GM13977 (cell line): ENCODE measurements at places on chromosomes 1 and 21.

- DNase-seq = no peak
Observed at GRCh38 chr1:84141182-84142003, 2.7 kb upstream of the PRKACB start.

- DNase-seq = peak; percentile 45
Observed at GRCh38 chr1:158329733-158330132, 1.6 kb downstream of the CD1B start.

- no peak for DNase-seq
Observed at GRCh38 chr21:40846587-40847411, at the start of gene DSCAM. Gene DSCAM, minus strand, starts transcription at chr21:40847158. Its CDS starts 497 bp downstream, at chr21:40846661.

GRCh38 chr1:20496241-20496661, 10.2 kb upstream of the CAMK2N1 start:
- DNase-seq = no peak

DNA sequence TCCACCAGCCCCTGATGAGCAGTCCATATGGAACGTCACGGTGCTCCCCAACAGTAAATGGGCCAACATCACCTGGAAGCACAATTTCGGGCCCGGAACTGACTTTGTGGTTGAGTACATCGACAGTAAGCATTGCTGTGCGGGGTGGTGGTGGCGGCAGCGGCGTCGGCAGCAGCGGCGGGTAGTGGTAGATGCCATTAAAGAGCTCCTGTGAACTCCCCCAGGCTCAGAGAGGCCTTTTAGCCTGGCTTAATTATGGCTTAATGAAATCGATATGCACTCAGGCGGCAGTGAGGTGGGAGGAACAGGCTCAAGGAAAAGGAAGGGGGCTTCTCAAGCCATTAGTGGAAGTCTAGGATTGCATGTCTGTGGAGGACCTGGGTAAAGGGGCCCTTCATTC, 41.9 kb upstream of the CNTN2 start:
- no peak for DNase-seq

- DNase-seq = no peak
Observed at GRCh38 chr1:61052395-61053225, 29.8 kb upstream of the NFIA start.

GRCh38 chr1:87914396-87914795, 585.7 kb downstream of the LMO4 start:
- no peak for DNase-seq

- DNase-seq = no peak
Observed at GRCh38 chr1:162283657-162284056, 93.0 kb downstream of the SPATA46 start.

GRCh38 chr1:203763505-203763904, 1.5 kb upstream of the LAX1 start:
- no peak for DNase-seq

GRCh38 chr1:95126366-95126765, 9.2 kb downstream of the TLCD4 start:
- no peak for DNase-seq

GRCh38 chr1:173948594-173948993, 31.5 kb upstream of the SERPINC1 start:
- no peak for DNase-seq

GRCh38 chr1:101187297-101187696, 49.5 kb upstream of the S1PR1 start:
- no peak for DNase-seq

- no peak for DNase-seq
Observed at GRCh38 chr1:18633422-18634155, 2.9 kb downstream of the PAX7 start.

- DNase-seq = no peak
Observed at GRCh38 chr1:205108464-205108863, 13.3 kb downstream of the RBBP5 start.

- DNase-seq = no peak
Observed at GRCh38 chr1:194114288-194114687, 927.9 kb upstream of the B3GALT2 start.

DNA sequence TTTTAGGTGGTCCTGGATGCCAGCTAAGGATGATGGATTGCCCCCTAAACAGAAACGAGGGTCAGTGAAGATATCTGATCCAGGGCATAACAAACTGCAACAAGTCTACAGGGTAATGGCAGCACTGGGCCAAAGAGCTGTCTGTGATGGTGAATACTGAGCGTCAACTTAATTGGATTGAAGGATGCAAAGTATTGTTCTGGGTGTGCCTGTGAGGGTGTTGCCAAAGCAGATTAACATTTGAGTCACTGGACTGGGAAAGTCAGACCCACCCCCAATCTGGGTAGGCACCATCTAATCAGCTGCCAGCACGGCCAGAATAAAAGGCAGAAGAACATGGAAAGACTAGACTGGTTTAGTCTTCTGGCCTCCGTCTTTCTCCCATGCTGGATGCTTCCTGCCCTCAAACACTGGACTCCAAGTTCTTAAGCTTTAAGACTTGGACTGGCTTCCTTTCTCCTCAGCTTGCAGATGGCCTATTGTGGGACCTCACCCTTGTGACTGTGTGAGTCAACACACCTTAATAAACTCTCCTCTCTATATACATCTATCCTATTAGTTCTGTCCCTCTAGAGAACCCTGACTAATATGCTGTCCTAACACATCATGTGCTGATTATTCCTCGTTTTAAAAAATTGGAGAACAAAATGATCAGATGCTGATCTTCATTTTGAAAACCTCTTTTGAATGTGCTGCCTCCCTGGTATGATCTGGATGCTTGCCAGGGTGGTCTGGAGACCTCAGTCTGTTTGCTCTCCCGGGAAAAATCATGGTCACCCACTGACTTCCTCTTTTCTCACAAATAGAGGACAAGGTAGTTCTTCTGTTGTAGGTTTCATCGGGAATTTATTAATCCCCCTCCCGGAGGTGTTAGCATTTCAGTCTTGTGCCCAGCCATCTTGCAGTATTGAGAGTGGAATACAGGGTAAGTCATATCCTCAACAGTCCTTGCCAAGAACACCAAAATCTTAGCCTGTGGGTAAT, 234.7 kb downstream of the SETD4 start:
- no peak for DNase-seq

DNA sequence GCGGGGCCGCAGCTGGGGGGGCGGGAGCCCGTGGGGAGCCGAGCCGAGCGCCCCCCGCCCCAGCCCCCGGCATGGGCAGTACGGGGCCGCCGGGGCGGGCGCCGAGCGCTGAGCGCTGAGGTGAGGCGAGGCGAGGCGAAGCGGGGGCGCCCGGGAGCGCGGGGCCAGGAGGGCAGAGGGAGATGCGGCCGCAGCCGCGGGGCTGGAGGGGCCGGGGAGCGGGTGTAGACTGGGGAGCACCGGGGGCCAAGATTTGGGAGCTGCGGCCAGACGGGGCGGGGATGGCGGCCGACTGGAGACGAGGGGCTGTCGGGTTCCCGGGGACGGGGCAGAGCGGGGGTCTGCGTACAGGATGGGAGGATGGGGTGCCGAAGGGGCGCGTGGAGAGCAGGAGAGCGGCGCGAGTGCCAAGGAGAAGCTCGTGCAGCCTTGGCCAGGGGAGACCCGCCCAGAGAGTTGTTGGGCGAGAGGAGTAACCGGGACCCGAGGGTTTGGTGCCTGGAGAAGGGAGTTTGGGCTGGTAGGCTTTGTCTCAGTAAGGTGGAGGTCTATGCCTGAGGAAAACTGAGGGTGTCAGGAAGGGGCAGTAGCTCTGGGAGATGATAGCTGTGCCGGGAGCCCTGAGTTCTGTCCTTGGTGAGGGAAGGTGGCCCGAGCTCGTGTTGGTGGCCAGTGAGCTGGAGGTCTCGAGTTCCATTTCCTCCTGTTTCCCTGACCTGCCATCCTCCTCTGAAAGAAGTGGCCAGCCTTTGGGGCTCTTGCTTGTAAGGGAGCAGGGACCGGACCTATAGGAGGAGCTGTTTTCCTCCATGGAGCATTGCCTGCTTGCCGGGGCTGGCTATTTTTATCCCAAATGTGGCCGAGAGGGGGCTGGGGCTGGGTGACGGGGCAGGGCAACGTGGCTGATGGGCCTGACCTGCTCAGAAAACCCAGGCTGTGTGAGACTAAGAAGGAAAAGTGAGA, 539 bp downstream of the ATP8B2 start:
- peak; percentile 47 for DNase-seq

- no peak for DNase-seq
Observed at GRCh38 chr1:225739542-225740107, 38.0 kb upstream of the SRP9 start.

GRCh38 chr1:209509039-209509438, 74.5 kb upstream of the CAMK1G start:
- DNase-seq = no peak

DNA sequence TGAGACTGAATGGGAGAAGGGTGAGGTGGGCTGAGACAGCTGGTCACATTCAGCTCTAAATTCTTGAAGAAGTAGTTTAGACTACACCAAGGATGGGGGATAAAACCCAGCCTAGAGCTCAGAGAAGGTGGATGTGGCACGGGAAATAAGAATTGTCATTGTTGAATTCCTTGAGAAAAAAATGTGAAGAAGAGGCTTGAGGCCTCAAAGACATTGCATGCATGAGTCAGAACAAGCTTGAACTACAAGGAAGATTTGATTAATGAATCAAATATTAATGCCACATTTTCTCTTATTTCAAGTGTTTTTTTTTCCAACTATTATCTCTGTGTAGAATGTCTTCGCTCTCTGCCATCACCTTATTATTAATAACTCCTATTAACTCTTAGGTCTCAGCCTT, 58.9 kb downstream of the MAP3K7CL start:
- no peak for DNase-seq
